ENCODE measurements at places on chromosomes 4 and X. TPM values are rescaled to one million over a fixed set of nuclear protein-coding genes. Genes with fewer than 3 reads are reported as not detected.

GRCh38 chr4:55121246-55121645 is 4.1 kb downstream of the KDR start:
- no peak for DNase-seq

GRCh38 chrX:131614241-131614640 is 70.4 kb downstream of the OR13H1 start:
- DNase-seq = no peak

DNA sequence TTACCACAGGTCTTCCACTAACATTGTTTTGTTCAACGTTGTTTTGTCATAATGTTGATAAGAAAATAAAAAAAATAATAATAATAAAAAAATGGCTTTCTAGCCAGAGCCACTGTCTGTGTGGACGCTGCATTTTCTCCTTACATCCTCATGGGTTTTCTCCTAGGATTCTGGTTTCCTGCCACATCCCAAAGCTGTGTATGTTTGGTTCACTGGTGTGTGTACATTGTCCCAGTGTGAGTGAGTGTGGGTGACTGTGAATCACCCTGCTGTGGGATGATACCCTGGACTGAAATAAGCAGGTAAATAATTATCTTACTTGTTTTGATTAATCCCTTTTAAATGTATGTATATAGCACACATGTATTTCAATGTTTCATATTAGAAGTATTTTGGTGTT is 2154.4 kb upstream of the AGA start:
- no peak for DNase-seq

Gene ADAM29
- total RNA-seq = not detected

Gene COX7B2
- not detected for total RNA-seq

Gene GALNT7
- total RNA-seq = 11.4 TPM

All from activated CD4-positive, alpha-beta T cell treated with anti-CD3 and anti-CD28 coated beads for 36 hours (primary cell).